ENCODE measurements at places on chromosomes 16 and 17.
A peak's percentile ranks its signal among the peaks of the same experiment; 100 is the strongest.

- no peak for DNase-seq
These were observed 207.3 kb downstream of the NTN1 start for GRCh38 chr17:9228408-9229159.

DNA sequence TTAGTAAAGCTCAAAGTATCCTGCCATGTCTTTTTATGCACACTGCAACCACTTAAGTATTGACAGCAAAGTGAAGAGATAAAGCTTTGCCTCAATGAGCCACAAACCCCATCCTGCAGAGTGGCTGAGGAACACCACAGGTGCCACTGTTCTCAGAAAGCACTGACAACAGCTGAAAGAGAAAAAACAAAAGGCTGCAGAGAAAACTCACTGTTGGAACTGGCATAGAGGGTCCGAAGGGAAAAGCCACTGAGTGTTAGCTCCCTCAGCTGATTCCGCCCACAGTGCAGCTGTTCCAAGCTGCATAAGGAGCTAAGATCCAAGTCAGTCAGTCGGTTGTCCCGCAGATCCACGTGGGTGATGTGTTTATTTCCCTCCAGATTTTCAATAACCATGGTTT, 48.3 kb downstream of the PHLPP2 start:
- no peak for DNase-seq

DNA sequence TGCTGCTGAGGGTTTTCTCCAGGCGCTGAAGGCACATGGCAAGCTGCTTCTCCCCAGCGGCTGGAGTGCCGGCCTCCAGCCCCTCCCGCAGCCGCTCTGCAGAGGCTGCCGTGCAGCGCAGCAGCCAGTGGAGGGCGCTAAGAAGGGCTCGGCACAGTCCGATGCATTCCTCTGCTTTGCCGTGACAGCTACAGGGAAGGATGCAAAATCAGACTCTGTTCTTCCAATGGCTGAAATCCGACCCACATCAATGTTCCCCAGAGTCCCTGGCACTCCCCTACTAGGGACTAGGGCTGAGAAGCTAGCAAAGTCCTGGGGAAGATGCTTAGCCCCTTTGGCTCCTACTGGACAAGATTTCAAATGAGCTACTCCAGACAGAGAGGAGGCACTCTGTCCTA, 19.0 kb downstream of the MED24 start:
- DNase-seq = no peak

DNA sequence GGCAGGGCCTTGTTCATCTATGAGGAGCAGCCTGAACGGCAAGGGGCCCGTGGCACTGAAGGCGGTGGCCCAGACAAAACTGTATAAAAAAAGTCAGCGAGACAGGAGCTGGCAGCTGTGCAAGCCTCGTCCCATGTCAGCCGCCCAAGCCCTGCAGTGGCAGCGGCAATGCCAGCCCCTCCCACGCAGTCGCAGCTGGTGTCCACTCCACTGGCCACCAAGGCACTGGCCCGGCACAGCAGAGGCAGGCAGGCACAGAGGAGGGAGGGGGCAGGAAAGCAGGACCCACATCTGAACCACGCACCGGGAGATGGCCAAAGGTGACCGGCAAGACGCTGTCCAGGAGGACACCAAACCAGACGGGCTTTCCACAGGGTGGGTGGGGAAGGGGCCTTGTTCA, 15.9 kb upstream of the C16orf95 start:
- DNase-seq = no peak

- DNase-seq = no peak
These were observed 1.3 kb downstream of the PLEKHH3 start for GRCh38 chr17:42675348-42675964.

DNA sequence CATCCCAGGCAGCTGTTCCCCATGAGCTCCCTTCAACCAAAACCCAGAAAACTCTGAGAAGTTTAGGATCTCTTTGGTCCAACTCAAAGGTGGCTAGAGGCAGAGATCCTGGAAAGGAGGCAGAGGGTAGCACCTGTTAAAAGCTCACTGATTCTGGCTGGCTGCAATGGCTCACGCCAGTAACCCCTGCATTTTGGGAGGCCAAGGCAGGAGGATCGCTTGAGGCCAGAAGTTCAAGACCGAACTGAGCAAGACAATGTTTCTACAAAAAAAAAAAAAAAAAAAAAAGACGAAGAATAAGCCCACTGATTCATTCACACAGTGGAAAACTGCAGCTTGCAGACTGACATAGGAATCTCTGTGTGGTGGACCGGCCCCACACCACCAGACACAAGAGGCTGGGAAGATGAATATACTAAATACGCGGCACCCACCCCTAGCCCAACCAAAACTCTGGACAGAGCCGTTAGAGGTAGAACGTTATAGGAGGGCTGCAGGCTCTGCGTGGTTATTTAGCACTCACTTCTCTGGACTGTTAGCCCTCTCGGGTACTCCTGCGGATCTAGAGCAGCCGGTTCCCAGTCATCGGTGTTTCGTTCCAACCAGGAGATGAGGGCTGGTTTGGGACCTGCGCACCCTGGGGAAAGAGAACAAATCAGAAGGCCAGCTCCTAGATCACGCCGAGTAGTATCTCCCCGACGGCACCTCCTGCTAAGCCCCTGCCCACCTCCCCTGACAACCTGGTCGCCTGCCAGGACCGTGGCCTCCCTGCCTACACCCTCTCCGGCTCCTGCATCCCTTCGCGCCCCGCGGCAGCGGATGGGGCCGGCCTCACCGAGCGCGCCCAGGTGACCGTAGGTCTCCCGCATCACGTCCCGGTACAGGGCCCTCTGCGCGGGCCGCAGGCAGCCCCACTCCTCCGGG, 925 bp downstream of the ZNF689 start:
- DNase-seq = no peak

DNA sequence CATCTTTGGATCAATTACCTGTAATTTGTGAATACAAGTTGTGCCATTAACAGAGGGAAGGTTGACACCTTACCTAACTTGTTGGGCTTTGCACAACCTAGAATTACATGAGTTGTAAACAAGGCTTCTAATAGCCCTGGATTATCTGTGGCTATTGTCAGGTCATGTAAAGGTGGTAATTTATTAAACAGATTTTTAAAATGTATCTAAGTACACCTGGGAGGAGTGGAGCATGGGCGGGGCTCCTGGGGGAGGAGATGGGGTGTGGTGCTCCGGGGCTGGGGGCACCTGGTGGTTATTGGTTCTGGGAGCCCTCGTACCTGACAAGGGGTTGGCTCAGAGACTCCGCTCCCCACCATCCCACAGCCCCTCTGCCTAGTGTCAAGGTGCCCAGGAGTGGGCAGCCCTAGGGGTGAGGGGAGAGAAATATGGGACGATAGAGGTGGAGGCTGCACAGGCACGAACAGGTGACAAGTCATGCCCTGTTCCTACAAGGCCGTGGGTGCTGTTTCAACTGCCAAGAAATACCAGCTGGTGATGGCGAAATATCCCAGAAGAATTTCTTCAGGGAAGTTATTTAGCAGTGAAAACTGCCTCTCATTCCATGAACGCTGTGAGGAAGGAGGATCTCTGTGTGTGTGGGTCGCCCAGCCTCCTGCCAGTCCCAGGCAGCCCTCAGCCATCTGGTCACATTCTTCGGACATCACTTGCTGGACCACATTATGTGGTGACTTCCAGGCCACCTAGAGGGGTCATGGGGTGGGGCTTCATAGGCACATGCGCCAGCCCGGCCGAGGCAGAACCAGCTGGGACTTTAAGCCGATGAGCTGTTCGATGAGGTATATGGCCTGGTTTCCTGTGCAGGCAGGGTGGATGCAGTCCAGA, 55.5 kb upstream of the IRX3 start:
- no peak for DNase-seq

- no peak for DNase-seq
These were observed 59.6 kb upstream of the IL34 start for GRCh38 chr16:70586731-70587130.

- no peak for DNase-seq
These were observed 2.8 kb downstream of the HAS3 start for GRCh38 chr16:69108064-69108904.

DNA sequence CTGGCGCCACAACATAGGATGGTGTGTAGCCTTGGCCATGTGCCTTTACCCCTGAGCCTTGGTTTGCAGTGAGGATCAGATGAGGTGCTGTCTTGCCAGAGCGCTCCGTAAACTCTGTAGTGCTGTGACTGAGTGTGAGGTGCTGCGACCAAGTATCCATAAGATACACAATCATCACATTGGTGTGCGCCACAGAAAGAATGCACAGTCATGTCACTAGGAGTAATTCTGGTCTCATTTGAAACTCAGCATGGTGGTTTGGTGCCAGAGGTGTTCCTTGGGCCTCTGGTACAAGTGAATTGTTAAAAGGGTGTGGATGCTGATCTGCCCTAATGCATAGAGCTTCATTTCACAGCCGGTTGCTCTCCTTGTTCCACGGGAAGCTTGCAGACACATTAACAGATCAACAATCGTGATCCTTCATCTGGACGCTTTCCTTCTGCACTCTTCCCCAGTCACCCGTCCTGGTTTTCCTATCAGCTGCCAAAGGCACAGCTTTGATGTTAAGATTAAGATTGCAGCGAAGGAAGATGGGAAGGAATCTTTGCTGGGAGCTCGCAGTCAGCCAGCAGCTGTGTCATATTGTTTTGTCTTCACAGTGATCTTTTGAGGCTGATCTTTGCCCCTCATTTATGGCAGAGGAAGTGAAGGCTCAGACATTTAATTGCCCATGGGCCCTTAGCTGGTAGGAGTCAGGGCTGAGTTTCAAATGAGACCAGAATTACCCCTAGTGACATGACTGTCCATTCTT, 79.1 kb downstream of the KSR1 start:
- DNase-seq = no peak

- no peak for DNase-seq
These were observed 16.5 kb downstream of the ZNF18 start for GRCh38 chr17:11980813-11981212.

DNA sequence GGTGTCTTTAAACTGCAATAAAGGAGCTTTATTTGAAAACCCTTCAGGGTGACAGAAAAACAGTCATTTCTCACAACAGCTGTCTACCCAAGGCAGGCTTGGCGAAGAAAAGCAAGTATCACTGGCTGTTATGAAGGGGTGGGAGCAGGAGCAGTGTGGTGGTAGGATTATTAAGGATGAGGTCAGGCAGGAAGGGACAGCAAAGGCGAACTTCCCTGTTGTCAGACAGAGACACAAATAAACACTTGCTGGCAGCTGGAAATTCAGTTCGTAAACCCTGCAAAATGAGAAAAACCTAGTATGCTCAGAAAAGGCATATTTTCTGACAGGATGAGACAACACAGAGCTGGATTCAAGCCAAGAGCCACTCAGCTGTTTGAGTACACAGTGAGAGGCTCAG, 416.3 kb upstream of the CDH5 start:
- DNase-seq = no peak

DNA sequence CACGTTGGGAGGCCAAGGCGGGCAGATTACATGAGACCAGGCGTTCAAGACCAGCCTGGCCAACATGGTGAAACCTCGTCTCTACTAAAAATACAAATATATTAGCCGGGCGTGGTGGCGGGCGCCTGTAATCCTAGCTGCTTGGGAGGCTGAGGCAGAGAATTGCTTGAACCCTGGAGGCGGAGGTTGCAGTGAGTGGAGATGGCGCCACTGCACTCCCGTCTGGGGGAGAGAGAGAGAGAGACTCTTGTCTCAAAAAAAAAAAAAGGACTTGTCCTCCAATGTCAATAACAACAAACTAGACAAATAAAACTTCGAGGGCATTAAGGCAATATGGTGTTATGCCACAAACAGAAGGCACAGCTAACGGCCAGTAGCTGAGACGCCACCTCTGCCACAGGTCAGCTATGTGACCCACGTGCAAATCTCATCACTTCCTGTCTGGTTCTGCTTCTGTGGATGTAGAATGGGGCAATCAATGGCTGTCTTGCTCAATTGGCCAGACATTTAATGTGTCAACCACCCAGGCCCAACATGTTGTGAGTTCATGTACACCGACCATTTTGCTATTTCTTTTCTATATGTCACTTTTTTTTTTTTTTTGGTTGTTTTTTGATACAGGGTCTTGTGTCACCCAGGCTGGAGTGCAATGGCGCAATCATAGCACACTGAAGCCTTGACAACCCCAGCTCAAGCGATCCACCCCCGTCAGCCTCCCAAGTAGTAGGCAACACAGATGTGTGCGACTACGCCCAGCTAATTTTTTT, 834 bp upstream of the TXNDC11 start:
- peak; percentile 24 for DNase-seq

Measured in CD4-positive, alpha-beta memory T cell (primary cell).